ENCODE measurements at places on chromosomes 13 and 19.
A peak's percentile ranks its signal among the peaks of the same experiment; 100 is the strongest.

- DNase-seq: no peak
These were observed 297.1 kb downstream of the ITGBL1 start for GRCh38 chr13:101749584-101749983.

DNA sequence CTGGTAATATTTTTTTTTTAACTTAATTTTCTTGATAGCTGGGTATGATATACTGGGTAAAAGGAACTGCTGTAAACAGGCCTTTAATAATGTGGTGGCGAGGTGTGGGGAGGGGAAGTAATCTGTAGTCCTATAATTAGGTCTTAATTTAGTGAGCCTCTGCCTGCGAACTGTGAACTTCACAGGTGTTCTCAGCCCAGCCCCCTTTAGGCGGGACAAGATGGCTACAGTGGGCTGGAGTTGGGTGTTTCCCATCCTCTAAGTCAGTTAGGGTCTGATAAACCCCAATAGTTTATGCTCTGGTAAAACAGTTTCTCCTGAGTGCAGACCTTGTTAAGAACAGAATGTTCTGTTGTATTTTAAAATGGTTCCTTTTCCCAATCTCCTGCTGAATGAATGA lies 97.6 kb upstream of the SERP2 start:
- no peak for DNase-seq

GRCh38 chr13:112052213-112052612 lies 14.7 kb upstream of the SOX1 start:
- DNase-seq: no peak

GRCh38 chr13:48094404-48094780 lies 512 bp downstream of the MED4 start:
- no peak for DNase-seq

DNA sequence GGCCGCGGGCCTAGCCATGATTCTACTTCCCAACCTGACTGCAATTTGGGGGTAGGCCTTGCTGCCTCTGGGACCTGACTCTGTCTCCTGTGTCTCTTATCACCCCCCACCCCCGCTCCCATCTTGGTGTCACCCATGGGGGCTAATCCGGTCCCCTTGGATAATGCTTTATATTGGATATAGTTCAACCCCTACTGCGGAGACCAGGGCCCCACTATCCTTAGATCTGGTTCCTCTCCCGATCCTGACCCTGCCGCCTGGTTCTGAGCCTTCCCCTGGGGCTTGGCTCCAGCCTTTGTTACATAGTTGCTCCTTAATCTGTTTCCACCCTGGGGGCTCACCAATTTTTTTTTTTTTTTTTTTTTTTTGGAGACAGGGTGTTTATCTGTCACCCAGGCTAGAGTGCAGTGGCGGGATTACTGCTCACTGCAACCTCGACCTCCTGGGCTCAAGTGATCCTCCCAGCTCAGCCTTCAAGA lies 1.3 kb downstream of the BLOC1S3 start:
- DNase-seq: no peak

- DNase-seq: no peak
These were observed 827 bp upstream of the FKRP start for GRCh38 chr19:46745030-46745429.

- DNase-seq: peak; percentile 57
These were observed 8.3 kb upstream of the CDC42EP5 start for GRCh38 chr19:54481326-54481930.

- no peak for DNase-seq
These were observed 5.8 kb upstream of the UBE2L5 start for GRCh38 chr13:30416471-30416870.
